ENCODE measurements at places on chromosomes 1 and 21.

DNA sequence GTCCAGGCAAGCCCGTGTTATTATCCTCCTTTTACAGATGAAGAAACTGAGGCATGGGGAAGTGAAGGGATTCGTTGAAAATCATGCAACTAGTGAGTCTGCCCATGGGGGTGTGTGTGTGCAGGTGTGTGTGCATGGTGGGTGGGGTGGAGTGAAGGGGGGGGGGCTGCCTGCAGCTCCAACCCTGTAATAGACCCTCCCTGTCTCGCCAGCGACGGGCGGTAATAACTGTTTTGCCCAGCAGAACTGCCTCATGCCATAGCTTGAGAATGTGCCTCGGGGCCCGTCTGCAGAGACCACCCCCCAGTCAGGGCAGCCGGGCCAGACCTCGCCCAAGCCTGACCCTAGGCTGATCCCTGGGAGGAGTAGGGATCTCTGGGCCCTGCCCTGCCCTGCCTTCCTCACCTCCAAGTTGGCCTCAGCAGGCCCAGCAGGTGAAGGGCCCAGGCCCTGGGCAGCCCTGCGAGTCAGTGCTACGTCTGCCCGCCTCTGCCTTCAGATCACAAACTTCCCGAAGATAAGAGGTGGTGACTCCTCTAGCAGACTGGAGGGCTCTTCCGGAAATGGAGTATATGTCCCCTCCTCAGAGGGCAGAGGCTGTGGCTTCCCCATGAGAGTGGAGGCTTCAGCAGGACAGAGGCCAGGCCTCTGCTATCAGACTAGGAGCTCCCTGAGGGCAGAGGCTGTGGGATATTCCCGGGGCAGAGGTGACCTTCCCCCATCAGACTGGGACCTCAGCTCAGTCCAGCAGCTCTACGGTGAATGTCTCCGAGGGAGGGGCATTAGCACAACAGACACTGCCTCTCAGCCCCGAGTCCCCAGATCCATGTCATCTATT lies 15.7 kb upstream of the EPHA2 start:
- DNase-seq = no peak

- no peak for DNase-seq
Measured at GRCh38 chr1:64894438-64895196, 71.7 kb downstream of the JAK1 start.

GRCh38 chr1:97781762-97782337 lies 139.0 kb downstream of the DPYD start:
- no peak for DNase-seq

DNA sequence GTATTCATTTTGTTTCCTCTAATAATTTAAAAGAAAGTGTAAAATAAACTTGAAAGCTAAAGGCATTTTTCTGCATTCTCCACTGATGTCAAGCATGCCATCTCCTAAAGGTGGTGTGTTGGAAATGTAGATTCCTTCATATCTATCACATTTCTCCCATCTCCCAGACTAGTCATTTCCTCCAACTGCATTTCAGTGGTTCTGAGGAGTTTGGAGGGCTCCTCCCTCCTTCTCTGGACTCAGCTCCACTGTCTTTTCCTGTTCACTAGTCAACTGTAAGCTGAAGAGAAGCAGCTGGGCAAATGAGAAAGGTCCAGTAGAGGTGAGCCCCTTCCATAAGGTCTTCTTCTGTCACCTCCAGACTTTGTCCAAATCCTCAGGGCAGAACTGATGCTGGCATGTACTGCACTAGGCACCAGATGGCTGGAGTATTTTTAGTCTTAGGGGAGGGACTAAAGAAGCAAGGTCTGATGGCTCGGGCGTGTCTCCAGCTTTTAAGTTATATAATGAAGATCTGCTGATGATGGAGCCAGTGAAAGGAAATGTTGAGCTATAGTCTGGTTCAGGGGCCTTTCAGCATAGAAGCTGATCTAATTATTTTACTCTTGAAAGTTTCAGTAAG lies 186.1 kb downstream of the NTNG1 start:
- DNase-seq = no peak

DNA sequence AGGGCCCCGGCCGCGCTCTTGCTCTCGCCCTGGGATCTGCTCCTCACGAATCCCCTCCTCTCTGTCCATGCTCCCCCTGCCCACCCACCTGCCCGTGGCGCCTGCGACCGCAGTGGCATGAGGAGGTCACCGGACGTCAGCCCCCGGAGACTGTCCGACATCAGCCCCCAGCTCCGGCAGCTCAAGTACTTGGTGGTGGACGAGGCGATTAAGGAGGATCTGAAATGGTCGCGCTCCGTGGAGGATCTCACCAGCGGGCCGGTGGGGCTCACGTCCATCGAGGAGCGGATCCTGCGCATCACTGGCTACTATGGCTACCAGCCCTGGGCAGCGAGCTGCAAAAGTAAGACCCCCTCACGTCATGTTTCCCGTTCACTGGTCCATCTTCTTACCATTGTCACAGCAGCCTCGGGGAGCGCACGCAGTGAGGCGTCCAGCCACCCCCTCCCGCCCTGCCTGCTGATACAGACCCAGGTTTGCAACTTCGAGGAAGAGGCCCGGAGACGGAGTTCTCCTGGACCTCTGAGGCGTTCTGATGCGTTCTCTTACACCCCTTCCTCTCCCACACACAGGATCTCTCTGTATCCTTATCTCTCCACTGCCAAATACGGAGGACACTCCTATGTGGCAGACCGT lies 1.1 kb downstream of the SLC35F3 start:
- DNase-seq = no peak

Measured in mucosa of gallbladder (tissue), 1 donor.